ENCODE measurements at places on chromosomes 11 and 22.

GRCh38 chr11:72069787-72070251 lies 10.5 kb downstream of the NUMA1 start:
- no peak for DNase-seq

DNA sequence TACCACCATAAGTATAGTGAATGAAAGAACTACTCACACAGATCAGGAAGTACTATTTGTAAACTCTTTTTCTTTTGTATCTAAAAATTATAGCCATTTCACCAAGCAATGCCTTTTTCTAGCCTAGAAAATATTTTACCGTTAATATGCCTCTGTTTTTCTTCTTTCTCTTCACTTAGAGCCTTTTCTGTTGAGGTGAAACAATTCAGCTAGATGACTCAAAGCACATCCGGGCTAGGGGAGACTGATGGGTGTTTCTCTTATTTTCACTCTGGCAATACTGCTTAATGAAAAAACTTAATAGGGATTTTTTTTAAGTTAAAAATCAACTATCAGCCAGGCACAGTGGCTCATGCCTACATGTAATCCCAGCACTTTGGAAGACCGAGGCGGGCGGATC lies 93.3 kb downstream of the SGSM3 start:
- DNase-seq = no peak

DNA sequence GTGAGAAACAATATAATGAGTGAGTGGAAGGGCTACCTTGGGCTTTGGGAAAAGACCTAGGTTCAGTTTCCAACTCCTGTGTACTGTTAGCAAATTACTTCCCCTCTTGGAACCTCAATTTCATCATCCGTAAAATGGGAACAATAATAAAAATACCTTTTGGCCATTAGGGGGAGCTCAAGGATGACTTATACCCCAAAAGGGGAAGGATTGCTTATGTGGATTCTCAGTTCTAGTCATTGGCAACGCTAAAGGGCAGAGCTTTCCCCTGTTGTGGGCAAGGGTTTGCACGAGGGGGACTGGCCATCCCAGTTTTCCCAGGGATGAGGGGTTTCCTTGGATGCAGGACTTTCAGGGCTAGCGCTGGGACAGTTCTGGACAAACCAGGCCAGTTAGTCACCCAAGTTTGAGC lies 3.1 kb upstream of the COMMD9 start:
- no peak for DNase-seq

GRCh38 chr11:123321636-123322035 lies 108.4 kb upstream of the GRAMD1B start:
- no peak for DNase-seq

Measured in NCI-H1417 treated with DMSO at 0.1 percent for 48 hours (cell line).